ENCODE measurements at places on chromosomes 7 and 10. TPM values are rescaled to one million over a fixed set of nuclear protein-coding genes. Genes with fewer than 3 reads are reported as not detected.
A peak's percentile ranks its signal among the peaks of the same experiment; 100 is the strongest.

DNA sequence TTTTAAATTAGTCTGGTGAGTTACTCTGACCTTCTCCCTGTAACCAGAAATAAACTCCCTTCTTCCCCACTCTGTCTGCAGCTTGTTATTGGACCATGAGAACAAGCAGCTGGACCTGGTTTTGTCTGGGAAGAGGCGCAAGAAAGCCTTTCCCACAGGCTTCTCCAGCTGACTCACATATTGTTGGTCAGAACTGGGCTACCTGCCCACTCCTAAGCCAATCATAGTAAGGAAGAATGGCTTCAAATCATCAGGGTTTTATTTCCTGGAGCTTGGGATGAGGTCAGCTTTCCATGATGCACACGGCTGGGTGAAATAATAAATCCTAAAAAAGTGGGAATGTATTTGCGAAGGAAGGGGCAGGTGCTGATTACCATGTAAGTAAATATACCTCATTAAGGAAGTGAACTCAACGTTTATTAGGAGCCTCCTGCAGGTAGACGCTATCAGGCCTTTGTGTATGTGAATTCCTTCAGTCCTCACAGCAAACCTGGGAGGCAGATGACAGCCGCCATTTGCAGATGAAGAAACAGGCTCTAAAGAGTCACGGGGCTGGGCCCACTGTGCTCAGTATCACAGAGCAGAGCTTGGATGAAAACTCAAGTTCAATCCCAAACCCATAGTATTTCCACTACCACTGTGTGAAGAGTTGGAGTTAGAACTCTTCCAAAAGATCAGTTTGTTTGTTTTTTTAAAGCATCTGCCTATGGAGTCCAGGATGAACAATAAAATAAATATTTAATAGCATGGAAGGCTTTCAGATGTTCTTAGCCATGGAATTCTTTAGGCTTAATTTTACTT, 32.8 kb downstream of the IL15RA start:
- DNase-seq: peak; percentile 99

- DNase-seq: no peak
Observed at GRCh38 chr10:126928274-126928673, 23.0 kb downstream of the DOCK1 start.

CCDC3 gene
- 0.29 TPM for total RNA-seq

DNA sequence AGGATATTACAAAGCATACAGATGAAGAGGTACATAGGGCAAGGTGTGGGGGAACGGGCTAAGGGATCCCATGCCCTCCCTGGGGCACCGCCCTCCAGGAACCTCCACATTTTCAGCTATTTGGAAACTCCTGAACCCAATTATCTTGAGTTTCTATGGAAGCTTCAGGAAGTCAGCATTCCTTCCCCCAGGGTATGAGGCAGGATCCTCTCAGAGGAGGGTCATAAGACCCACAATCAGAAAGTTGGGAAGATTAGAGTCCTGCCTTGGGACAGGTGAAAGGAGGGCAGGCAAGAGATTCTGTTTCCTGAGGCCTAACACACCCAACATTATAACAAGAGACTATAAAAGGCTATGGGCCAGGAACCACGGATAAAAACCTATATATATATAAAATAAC, 98.0 kb downstream of the RALA start:
- no peak for DNase-seq

- no peak for DNase-seq
Observed at GRCh38 chr7:45027774-45028114, 27.7 kb downstream of the CCM2 start.

DNA sequence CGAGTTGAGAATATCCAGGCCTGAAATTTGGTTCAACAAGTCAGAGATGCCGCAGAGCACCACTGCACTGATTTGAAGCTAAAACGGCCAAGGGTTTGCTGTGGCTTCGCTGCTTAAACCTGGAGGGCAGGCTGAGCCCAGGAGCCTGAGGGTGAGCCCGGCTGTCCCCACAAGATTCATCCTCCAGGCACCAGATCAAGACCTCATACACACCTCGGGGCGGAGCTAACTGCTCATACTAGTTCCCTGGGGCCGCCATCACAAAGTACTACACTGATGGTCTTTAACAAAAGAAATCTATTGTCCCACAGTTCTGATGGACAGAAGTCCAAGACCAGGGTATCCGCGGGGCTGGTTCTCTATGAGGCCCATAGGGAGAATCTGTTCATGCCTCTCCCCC, 16.9 kb upstream of the TRIM56 start:
- DNase-seq: no peak

- no peak for DNase-seq
Observed at GRCh38 chr7:105196473-105196872, 182.5 kb downstream of the KMT2E start.

DNA sequence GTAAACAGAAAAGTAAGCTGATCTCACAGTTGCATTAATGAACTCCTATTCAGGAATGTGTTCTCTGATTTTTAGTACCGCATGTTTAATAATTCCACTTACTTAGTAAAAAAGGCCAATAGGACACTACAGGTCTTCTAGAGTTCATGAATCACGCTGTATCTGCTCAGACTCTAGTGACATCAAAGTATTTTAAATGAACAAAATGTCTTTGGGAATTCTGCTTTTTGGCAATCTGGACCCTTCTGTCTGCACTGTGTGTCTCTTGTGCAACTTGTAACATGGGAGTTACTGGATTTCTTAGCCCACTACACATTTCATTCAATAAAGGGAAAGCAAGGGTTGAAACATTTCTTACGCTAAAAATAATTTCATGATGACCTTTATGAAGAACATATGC, 50.2 kb downstream of the RABGEF1 start:
- no peak for DNase-seq

DNA sequence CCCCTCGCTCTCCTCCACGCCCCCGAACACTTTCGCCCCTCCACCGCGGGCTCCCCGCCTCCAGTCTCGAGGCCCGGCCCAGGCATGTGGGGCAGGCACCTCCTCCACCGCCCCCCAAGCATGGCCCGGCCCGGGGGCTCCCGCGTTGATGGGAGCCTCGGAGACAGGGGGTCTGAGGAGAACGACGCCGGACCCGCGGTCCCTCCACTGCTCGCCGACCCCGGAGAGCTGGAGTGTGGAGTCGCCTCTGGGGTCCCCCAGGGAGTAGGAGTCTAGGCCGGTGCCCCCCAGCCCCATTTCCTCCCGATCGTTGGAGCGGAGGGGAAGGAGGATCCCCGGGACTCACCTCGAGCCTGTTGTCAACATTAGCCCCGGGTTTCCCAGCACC, 206 bp downstream of the UPF2 start:
- DNase-seq: peak; percentile 24

DNA sequence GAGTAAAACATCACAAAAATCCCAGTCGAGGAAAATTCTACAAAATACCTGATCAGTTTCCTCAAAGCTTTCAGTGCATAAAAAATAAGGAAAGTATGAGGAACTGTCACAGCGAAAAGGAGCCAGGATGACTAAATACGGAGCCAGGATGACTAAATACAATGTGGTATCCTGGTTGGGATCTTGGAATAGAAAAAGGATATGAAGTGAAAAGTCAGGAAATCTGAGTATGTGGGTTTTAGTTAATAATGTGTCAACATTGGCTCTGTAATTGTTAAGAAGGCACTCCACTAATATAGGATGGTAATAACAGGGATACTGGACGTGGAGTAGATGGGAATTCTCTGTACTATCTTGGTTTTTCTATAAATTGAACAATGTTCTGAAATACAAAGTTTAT, 175.5 kb downstream of the SUGCT start:
- peak; percentile 60 for DNase-seq

DNA sequence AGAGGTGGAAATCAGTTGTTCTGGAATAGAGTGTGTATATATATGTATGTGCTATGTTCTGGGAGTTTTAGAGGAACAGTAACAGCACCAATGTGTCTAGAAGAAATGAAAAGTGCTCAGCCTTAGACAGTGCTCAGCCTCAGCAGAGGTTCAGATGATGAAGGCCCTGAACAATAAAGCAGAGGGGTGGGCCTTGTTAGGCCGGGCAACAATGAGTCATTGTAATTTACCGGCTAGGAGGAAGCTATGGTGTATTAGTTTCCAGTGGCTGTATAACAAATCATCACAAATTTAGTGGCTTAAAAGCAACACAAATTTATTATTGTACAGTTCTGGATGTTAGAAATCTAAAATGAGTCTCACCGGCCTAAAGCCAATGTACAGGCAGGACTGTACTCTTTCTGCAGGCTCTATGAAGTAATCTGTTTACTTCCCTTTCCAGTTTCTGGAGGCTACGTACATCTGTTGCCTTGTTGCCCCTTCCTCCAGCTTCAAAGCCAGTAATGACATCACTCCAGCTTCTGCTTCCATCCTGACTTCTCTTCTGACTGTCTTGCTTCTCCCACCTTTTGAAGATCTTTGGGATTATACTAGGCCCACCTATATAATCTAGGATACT, 84.6 kb downstream of the CH25H start:
- no peak for DNase-seq

- no peak for DNase-seq
Observed at GRCh38 chr7:33792547-33793105, 112.7 kb upstream of the BMPER start.

DNA sequence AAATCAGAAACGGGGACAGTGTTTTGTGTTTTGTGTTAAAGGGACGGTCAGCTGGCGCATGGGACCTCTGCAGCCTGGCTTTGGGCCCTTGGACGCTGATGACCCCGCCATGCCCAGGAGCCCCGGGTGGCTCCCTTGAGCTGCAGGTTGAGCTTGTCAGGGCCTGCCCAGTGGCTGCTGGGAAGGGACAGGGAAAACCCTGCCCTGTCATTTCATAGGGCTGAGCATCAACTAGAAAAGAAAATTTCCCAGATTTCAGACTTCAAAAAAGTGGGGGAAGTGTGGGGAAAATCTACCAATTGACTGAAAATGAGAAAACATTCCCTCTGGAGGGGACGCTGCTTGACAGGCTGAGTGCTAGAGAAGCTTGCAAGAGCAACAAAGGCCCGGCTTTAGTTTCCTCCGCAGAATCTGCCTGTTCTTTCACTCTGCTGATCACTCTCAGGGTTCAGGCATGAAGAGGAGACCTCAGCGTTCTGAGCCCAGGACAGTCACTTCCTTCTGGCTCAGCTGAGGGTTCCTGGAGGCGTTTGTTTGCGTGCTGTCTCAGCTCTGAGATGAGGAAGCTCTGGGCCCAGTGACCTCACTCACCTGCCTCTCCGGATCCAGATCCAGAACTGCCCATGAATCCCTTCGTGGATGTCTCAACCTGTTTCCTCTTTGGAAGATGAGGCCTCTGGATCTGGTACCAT, 18.6 kb upstream of the DNAJB6 start:
- DNase-seq: peak; percentile 58

DOCK1 gene
- total RNA-seq: 17.4 TPM

DNA sequence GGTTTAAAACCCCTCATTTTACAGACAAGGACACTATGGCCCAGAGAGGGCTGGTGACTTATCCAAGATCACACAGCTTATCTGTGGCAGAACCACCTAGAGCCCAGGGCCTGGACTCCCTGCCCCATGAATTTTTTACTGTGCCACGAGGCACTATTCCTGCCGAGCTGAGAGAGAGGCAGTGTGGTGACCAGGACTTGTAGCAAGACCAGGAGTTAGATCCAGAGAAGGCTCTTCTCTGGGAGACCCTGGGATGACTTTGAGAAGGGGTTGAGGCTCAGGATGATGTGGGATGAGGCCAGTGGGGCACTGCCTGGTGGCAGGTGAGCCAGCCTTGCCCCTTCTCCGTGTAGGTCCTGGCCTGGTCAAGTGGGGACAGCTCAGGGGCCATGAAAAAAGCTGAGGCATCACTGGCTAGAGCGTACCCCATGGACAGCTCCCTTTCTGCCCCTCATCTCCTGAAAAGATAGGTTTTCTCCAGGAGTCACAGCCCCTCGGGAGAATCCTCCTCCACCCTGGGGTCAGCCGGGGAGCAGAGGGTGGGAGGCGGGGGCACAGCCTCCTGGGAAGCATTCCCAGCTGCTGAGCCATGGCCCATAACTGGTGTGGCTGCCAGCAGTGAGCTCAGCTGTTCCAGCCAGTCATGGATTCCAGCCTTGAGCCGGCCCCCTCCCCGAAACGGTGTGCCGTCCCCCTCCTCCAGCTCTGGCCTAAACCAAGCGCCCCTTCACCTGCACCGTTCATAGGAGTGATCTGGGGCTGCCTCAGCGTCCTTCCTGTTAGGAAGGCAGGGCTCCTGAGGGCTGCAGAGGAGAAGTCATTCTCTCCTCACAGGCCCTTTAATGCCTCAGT, 5.8 kb downstream of the FLNC start:
- no peak for DNase-seq
